Activated CD4-positive, alpha-beta T cell treated with anti-CD3 and anti-CD28 coated beads for 24 hours (primary cell): ENCODE measurements at places on chromosomes 16 and 17.

GRCh38 chr17:79800325-79801155, 3.7 kb upstream of the CBX8 start:
- DNase-seq = no peak

- DNase-seq = no peak
Measured at GRCh38 chr16:67907397-67908180, 14.5 kb downstream of the PSKH1 start.

GRCh38 chr16:65618333-65618732, 496.5 kb upstream of the CDH11 start:
- DNase-seq = no peak

DNA sequence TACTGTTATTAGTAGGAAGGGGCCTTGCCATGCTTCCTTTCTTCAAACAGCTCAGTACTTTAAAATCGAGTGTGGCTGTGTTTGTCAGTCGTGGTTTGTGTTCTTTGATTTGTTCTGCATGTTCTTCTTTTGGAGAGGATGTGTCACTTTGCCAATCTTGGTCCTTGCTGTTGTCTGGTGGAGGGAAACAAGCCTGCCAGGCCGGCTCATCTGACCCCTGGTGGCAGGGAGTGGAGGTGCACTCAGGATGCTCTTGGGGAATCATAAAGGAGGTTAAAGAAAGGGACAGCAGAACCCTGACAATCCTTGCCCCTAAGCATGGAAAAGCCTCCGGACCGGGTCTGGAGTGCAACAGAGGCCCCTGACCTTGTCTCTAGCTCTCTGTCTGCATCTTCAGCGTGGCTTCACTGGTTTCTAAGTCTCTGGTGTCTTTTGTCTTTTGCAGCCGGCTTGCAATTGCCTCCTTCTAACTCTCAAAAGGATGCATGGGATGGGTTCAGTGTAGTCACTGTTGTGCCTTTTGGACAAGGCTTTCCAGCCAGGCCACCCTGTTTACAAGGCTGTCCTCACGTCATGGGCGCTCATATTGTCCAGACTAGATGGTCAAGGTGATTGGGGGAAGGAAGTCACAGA, 135.8 kb downstream of the WWOX start:
- peak; percentile 45 for DNase-seq

- DNase-seq = no peak
Measured at GRCh38 chr16:81513204-81514040, 68.8 kb downstream of the CMIP start.

- DNase-seq = no peak
Measured at GRCh38 chr17:40253565-40253964, 34.1 kb upstream of the CDC6 start.

GRCh38 chr17:39261286-39261685, 35.5 kb upstream of the STAC2 start:
- no peak for DNase-seq

- no peak for DNase-seq
Measured at GRCh38 chr17:67514998-67515397, 137.9 kb downstream of the PITPNC1 start.

DNA sequence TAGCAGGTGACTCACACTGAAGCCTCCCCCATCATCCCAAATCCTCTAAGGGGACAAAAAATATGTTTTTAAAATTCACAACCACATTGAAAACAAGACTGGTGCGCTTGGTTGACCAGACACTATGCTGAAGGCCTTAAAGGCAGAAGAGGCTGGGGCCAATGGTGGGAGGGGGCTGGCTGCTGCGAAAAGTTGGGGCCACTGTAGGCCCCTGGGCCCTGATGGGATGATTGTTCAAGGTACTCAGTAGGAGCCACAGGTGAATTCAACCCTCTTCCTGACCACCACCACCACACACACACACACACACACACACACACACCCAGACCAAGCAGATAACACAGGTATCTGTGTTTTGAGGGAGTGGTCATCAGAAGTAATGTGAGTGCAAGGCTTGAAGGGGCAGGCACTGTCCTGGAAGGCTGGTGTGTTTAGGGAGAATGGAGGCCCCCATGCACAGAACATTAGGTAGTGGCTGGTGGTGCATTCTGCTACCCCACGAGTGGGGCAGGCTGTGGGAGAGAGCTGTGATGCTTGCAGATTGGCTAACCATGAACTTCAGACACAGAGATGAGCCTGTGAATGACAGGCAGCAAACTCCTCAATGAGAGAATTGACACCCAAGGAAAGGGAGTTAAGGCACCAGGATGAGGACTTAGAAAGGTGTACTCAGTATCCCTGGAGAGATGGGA, 55.0 kb downstream of the NT5M start:
- DNase-seq = no peak

DNA sequence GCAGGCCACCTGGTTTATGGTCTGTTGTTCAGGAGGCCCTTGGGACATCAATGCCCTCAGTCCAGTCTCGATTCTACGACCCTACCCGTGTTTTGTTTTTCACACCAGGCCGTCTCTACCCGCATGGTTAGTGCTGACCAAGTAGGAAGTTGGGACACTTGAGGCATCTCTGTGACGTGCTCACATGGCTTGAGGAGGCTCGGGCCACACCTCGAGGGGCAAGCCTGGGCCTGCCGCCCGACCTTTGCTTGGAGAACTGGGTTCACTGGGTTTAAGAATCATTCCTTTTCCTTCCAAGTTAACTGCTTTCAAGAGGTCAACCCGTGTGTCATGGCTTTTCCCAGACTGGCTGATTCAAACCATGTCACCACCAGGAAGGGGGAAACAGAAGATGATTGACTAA, 86.8 kb downstream of the CMIP start:
- DNase-seq = no peak

GRCh38 chr16:10584981-10585438, 4.6 kb upstream of the EMP2 start:
- no peak for DNase-seq

DNA sequence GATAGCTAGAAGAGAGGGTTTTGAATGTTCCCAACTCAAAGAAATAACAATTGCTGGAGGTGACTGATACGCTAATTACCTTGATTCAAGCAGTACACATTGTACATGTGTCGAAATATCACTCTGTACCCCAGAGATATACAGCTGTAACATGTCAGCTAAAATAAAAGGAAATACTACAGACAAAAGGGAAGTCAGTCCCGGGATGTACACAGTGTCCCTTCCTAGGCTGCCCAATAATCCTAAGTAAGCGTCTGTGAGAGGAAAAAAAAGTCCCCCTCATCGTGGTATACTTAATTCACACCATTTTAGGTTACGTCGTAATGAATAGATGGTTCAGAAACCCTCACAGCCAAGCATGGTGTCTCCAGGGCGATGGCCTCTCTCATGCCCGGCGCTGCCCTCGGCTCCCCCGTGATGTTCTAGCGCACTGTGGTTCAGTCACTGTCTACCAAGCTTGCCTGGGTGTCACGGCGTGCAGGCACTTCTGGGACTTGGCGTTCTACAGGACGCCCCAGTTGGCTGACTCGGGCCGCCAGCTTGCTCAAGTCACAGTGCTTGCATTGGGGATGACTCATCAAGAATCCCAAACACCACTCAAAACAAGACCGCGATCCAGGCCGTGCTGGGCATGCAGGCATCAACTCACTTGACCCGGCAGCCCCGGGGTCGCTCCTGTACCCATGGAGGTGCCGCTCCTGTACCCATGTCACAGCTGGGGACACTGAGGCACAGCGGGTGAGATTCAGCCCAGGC, 27.6 kb downstream of the CCDC40 start:
- DNase-seq = no peak

GRCh38 chr17:36858119-36859002, 78.9 kb upstream of the LHX1 start:
- DNase-seq = no peak

DNA sequence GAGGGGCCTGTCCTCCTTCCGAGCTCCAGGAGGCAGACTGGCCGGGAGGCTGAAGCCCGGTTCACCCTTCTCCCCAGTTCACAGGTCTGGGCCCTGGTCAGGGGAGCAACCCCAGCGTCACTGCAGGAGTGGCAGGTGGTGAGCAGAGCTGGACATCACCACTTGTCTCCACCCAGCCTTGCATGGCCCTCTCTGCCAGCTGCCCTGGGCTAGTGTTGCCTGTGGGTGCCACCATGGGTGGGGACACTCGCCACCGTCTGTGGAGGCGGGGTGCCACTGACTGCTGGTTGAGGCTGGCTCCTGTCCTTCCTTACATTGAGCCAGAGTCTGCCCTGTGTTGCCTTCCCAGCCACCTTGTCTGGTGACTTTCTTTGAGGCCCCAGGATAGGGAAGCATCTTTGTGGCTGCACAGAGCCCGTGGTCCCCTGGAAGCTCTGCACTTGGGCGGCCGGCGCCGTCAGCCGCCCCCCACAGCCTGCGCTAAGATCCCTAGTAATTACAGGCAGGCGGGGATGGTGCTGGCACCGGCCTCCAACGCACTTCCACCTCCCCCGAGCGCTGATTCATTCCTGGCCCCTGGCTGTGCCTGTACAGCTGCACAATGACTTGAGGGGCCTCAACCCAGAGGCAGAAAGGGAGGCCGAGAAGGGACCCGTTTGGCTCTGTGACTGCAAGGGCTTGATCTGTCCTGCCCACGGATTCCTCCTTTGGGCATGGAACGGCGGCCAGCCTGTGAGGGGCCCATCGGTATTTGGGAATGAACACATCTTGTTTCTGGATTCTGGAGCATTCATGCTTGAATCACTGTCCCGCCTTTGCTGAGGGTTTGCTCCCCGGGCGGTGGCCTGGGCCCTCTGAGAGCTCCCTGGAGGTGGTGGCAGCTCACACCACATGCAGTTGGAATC, 5.2 kb downstream of the BAIAP2 start:
- DNase-seq = no peak

- DNase-seq = peak; percentile 18
Measured at GRCh38 chr17:16215965-16216316, 607 bp upstream of the NCOR1 start.

- DNase-seq = no peak
Measured at GRCh38 chr17:76026714-76027158, 370 bp downstream of the EVPL start.
